CD4-positive, CD25-positive, alpha-beta regulatory T cell (primary cell): ENCODE measurements at places on chromosomes 12 and 14.

- no peak for DNase-seq
Observed at GRCh38 chr14:69048456-69048855, 69.4 kb upstream of the ACTN1 start.

GRCh38 chr12:104788840-104789271 lies 169.2 kb downstream of the SLC41A2 start:
- no peak for DNase-seq

DNA sequence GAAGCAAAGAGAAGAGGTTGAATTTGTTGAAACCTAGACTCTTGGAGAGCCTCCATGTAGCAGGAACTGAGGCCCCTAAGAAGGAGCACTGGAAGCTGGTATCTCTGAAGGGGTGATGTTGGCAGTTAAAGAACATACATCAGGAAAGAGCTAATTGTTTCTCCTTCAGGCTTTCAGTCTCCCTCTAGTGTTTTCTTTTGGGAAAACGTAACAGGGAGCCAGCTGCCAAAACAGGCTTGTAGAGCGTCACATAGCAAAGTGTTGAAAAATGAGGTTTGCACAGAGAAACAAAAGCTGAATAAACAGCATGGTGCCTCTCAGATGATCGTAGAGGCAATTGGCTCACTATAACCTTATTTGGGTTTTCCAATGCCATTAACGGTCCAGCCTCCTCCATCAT lies 46.9 kb upstream of the CAND1 start:
- DNase-seq = no peak

GRCh38 chr14:82029038-82029437 lies 495.4 kb upstream of the SEL1L start:
- no peak for DNase-seq

DNA sequence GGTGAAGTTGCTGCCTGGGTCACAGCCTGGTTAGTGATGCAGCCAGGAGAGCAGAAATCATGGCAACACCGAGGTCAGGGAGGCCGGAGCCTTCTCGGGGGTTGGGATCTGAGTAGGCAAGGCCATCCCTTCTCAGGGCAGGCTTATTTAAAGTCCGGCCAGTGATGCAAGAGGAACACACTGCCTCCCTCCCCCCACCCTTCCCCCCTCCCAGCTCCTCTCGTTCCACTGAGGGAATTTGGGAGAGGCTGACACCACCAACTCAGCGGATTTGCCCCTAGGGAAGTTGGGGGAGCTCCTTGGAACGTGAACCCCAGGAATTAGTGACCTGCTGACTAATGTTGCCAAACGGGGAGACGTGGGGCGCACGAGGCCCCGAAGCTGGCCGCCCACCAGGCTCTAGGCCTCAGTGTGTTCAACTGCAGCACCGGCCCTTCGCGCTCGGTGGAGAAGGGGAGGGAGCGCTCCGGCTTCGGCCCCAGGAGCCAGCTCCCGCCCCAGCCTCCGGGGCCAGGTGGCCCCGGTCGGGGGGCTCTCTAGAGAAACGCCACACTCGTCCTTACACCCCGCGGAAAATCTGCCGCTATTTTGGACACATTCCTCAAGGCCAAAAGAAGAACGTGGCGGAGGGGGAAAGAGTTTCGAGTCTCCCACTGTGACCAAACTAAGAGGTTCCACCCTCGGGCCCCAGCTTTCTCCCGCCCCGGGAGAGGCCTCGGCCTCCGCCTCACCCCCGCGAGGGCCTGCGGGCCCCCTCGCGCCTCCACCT lies 1.6 kb downstream of the CTDSP2 start:
- no peak for DNase-seq

- no peak for DNase-seq
Observed at GRCh38 chr12:105336411-105336810, 5.9 kb downstream of the C12orf75 start.
